ENCODE measurements at places on chromosomes 6 and 20.

DNA sequence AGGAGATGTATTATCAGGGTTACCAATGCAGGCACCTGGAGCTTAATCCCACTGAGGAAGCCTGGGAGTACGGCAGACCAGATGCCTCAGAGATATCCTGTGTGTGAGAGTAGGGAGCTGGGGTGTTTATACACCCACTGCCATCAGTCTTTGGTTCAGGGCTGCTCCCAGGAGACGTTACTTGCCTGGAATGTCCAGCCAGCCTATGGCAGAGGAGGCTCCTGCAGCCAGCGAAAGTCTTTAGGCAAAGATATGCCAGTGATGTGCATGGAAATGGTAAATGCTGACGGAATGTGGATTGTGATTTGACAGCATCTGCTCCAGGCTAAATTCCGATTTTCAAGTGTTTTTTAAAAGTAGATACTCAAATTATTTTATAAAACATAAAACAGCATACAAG lies 282.0 kb downstream of the BTBD3 start:
- DNase-seq, result no peak

- DNase-seq, result peak; percentile 49
These were observed 131.1 kb downstream of the VEGFA start for GRCh38 chr6:43900916-43901732.

- peak; percentile 75 for DNase-seq
These were observed 85.9 kb downstream of the CRYBG1 start for GRCh38 chr6:106446287-106446885.

- DNase-seq, result no peak
These were observed 15.2 kb downstream of the FAM210B start for GRCh38 chr20:56373942-56374341.

- DNase-seq, result no peak
These were observed 48.4 kb downstream of the ZFAND3 start for GRCh38 chr6:37867756-37868446.

GRCh38 chr6:1604158-1605003 lies 5.3 kb upstream of the FOXC1 start:
- peak; percentile 72 for DNase-seq

DNA sequence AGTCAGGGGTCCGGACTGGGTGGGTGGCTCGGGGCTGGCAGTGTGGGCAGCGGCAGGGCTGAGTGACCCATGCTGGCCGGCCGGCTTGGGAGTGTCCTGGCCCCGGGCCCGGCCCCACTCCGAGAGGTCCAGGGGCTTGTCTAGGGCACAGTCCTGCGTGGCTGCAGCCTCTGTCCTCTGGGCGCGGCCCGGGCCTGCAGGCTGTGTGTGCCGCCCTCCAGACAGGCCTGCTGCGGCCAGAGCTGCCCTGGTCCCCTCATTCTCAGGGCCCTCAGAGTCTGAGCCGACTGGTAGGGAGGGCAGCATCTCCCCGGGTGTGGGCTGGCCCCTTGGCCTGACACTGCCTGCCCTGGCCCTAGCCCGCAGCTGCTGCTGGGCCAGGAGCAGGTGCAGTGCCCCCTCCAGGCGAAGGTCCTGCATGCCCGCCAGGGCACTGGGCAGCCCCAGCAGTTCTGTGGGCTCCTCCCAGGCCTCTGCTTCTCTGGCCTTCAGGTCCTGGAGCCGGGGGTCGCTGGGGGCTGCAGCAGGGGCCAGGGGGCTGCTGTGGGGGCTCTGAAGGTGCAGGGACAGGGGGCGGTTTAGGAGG lies 6.9 kb upstream of the CABLES2 start:
- DNase-seq, result no peak

- no peak for DNase-seq
These were observed 188.0 kb upstream of the SLC24A3 start for GRCh38 chr20:19024296-19025035.

DNA sequence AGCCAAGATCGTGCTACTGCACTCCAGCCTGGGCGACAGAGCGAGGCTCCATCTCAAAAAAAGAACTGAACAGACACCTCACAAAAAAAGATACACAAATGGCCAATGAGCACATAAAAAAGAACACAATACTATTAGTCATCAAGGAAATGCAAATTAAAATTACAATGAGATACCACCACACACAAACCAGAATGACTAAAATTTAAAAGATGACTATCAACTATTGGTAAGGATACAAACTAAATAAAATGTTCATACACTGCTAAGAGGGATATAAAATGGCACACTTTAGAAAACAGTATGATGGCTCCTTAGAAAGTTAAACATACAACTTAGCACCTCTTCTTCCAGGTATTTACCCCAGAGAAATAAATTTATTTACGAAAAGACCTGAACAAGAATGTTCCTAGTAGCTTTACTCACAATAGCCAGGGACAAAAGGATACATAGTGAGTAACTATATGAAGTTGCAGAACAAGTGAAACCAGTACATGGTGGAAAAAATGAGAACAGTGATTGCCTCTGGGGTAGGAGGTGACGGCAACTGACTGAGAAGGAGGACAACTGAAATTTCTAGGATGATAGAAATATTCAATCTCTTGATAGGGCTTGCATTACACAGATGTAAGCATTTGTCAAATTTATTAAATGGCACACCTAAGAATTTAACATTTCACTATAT lies 53.2 kb downstream of the FAM8A1 start:
- no peak for DNase-seq

DNA sequence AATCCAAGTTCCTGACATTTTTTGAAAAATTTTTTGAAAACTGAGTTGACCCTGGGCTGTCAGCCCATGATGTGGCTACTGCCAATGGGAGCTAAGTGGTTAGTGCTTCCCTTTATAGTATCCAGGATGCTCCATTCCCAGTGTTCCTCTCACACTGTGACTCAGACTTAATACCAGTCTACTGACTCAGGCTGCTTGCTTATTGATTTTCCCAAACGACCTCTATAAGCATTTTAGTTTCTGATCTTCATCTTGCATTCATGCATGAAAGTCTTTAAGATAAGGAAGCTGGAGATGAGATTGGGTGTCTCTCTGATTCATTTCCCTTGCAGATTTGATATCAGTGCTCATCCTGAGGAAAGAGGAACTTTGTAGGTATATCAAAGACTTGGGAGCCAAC lies 560.0 kb downstream of the TBC1D32 start:
- DNase-seq, result no peak

DNA sequence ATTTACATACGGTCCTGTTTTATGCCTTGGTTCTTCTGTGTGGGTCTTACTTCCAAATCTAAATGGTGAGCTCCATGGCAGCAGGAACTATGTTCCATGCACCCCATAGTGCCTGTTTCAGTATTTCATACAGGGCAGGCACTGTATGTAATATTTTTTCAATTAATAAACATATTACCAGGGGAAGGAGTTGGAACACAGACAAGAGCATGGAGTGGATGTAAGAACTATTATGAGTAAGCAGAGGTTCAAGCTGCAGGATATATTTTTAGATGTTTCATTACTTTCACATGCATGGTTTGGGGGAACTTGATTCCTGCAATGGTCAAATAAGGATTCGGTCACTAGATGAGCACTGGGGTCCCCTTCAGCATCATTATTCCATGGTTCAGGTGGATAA lies 108.3 kb downstream of the KIF13A start:
- DNase-seq, result no peak

DNA sequence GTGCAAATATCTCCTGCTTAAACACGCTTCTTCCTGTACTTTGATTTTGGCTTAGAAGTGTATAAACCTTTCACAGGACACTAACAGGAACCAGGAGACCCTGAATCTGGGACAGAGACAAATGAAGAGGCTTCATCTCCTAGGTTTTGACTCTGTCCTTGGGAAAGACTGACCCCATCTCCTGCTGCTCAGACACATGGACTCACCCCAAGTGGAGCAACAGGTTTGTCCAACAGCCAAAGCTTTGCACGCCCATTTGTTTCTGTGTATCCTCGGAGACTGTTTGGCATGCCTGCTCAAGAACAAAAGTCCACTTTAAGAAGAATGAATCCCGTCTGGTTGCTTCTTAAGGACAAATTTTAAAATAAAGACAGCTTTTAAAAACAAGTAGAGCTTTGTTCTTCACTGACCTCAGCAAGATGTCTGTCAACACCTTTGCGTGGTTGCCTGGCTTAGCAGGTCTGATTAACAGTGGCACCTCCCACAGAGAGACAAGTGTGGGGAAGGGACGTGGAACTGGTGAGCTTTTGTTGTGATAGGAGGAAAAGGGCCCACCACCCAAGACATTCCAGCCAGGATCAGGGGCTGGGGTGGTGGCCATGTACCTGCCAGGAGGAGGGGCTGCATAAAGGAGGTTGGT lies 202.6 kb downstream of the SOD2 start:
- DNase-seq, result no peak

DNA sequence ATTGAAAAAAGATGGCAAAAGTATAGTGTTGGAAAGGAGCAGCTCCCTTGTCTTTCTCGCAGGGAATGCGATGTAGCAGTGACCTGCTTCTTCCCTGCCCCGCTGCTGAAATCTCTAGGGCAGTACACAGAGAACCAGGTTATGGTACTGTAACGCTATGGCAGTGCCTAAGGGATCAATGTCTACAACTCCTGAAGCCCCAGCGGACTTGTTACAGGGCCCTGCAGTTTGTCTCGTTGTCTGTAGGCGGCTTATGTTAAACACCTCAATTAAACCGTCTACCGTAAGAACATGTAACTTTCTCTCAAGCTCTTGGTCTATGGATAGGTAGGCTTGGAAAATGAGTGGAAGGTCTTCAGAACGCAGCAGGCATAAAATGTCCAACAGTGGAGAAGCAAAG lies 44.8 kb upstream of the SLC17A4 start:
- DNase-seq, result no peak

DNA sequence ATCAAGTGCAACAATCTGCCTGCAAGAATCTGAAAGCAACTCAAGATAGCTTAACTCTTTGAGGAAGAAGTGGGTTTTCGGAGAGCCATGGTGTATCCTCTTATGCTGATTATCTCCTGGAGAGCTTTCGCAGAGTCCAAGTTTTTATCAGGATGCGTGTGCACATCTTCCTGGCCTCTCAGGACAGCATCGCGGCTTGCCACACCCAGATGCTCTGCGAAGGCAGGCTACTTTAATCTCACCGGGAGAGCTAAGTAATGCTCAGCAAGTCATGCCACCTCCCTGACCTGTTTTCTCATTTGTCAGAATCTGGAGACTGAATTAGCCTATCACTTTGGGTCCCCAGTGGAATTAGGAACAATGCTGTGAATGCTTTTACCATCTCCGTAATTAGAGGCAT lies 52.9 kb downstream of the TTI1 start:
- DNase-seq, result no peak

DNA sequence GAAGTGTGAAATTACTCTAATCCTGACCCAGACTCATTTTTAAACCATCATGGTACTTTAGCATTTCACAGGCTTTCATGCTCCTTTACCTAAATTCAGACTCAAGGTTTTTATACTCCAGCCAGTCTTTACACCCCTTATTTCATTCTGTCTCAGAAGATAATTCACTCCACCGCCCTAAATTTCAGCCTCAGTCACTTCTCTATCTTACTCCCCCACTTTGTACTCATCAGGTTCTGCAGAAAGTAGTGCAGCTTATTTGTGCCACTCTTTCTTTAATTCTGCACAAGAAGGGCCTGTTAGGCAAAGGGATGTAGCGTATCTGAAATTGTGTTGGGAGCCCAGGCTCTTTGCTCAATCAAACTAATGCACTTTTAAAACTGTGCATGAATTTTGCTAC lies 205.5 kb downstream of the ARHGAP18 start:
- DNase-seq, result no peak

DNA sequence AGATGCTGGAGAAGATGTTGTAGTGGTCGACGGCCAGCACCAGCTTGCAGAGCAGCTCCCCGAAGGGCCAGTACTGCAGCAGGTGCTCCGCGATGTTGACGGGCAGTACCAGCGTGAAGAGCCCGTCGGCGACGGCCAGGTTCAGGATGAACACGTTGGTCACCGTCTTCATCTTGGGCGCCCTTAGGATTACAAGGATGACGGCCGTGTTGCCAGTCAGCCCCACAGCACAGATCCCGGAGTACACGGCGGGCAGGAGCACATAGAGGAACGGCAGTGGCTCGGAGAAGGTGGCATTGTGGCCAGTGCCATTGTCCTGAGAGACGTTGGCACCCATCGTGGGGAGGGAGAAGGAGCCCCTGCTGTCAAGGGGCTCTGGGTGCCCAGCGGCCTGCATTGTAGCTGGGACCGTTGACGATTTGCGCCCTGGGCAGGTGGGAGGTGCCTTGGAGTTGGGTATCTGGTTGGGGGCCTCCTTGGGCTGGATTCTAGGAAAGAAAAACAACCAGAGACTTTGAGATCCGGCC lies 867 bp downstream of the NPBWR2 start:
- no peak for DNase-seq

- no peak for DNase-seq
These were observed 105.8 kb downstream of the QRSL1 start for GRCh38 chr6:106735136-106735633.

DNA sequence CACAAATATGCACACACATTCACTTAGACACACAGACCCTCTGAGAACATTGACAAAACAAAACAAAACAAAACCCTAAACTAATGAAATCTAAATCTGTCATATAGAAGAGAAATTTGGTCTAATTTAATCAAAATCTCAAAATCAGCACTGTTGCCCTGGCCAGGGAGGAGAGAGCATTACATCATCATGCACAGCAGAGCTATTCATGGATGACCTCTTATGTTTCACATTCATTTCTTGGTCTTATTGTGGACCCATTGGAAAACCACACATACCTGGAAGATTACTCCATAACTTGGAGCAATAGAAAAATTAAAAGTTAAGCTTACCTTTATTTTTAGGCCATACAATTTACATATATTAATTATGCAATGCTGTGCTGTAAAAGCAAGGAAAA lies 1223.6 kb upstream of the GJE1 start:
- DNase-seq, result no peak

GRCh38 chr6:23003671-23004467 lies 434.5 kb downstream of the HDGFL1 start:
- no peak for DNase-seq

DNA sequence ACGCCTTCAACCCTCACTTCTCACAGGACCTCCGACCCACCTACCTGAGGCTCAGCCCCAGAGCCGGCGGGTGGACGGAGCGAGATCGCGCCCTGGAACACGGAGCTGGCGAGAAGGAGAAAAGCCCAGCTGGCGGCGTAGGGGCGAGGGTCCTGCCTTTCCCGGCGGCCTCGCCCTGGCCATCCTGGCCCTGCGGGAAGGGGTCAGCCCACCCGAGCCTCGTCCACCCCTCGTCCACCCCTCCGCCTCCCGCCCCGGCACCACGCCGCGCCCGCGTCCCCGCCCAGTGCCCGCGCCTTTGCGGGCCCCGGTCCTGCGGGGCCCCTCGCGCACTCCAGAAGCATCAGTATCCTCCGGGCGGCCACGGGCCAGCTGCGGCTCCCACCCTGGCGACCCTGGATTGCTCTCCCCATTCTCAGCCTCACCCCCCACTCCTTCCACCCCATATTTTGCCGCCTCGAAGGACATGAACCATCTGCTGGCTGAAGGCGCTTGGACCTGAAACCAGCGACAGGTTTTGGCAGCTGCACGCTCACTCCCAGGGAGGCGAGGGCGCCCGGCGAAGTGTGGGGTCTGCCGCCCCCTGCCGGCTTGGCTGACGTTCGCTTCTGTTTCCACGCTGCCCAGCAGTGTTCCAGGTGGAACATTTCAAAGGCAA lies 65.1 kb downstream of the PLG start:
- DNase-seq, result no peak

DNA sequence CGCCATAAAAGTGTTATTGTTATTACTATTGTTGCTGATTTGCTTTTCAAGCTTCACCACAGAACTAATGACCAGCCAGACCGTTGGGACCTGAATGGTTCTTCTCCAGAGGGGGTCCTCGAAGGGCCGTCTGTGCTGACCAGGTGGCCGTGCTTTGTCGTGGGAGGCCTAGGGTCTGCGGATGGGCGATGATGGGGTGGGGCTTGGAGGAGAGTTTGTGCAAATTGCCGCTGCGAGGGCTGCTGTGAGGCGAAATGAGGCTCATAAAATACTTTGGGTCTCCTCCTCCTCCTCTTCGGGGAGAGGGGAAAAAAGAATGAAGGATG lies 6.0 kb upstream of the ZBTB22 start:
- peak; percentile 94 for DNase-seq

- DNase-seq, result no peak
These were observed 203.5 kb upstream of the PMEPA1 start for GRCh38 chr20:57913156-57913930.

Data from NCI-H1417 (cell line).